ENCODE measurements at places on chromosomes 7 and 10.

DNA sequence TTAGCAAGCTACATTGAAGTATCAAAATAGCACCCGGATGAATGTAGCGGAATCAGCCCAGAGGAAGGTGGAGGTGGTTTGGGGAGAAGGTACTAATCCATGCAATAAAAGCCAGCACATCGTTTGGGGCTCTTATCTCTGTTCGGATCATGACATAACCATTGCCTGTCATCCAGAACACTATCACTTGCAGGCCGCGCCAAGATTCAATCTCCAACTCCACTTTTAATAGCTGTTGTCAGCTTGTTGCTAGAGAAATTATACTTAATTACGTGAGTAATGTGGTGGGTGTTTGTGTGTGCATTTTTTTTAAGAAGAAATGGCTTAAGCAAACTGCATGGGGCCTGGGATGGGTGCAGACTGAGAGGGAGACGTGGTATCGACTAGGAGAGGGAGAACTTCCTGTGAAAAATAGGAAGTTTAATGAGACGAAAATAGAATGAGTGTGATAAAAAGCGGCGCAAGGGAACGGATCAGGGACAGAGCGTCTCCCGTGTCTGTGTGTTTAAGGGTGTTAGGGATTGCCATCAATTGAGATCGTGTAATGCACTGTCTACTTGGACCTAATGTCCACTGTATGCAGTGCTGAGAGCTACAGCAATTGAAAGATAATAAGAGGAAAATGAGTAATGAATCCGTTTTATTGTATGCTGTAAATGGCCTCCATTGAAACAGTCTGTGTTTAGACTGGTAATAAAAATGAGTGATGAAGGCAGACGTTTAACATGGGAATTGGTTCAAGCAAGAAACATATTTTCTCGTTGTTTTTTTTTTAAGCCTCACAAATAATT, 27.6 kb upstream of the SFMBT2 start:
- no peak for DNase-seq

DNA sequence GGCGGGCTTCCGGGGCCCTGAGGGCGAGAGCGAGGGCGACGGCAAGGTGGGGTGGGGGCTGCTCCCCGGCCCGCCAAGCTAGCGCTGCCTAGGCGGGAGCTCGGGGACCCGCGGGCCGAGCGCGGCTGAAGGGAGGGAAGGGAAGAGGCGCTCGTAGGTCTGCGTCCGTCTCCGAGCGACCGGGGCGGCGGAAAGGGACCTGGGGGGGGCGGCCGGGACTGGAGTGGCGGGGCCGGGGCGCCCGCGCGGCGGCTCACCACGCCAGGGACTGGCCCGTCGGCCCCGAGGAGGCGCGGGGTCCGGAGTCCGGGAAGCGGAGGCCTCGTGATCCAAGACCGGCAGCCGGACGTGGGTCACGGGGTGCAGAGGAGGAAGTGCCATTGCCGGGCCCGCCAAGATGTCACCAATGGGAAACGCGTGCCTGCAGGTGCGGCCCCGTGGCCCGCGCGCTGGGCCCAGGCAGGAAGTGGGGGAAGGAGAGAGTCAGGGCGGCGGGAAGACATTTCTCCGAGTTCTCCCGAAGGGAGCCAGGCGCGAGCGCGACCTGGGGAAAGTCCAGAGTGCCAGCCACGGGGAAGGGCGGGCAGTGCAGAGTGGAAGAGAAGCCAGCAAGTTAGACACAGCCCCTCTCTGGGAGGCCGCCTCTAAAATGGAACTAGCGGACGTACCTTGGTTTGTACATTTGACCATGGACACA, 11.9 kb downstream of the HNRNPF start:
- DNase-seq, result peak; percentile 96

DNA sequence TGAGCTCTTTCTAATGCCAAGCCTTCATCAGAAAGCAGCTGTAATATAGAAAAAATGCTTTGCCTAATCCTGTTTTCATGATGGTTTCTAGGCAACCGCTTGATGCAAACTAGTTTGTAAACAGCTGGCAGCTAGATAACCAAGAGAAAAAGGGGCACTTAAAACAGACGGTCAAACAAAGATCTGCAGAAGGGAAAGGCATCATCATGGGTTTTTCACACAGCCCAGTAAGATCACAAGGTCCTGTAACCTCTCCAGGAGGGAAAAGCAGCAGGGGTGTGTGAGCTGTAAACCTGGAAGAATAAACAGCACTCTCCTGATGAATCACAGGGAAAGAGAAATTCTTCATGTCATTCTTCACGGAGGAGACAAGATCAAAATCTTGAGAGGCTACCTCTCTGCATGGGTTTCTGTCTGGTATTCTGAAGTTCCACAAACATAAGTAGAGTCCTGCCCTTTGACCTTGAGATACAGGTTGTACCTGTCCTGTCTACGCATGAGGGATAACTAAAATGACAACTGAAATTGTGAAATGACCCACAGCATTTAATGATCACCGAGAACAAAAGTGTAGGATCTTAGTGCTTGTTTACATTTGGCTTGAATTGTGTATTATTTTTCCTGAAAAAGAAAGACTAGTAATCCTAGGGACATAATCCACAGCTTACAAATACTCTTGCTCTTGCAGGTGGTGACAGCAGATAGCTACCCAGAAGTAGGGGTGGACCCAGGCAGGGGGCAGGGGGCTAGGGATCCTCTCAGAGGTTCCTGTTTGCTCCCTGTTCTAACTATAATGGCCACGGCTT, 48.0 kb downstream of the CREB3L2 start:
- peak; percentile 56 for DNase-seq

GRCh38 chr10:124721330-124722045, 22.7 kb downstream of the FAM53B start:
- peak; percentile 90 for DNase-seq

- peak; percentile 54 for DNase-seq
Measured at GRCh38 chr10:35027567-35027966, 62.6 kb downstream of the CUL2 start.

DNA sequence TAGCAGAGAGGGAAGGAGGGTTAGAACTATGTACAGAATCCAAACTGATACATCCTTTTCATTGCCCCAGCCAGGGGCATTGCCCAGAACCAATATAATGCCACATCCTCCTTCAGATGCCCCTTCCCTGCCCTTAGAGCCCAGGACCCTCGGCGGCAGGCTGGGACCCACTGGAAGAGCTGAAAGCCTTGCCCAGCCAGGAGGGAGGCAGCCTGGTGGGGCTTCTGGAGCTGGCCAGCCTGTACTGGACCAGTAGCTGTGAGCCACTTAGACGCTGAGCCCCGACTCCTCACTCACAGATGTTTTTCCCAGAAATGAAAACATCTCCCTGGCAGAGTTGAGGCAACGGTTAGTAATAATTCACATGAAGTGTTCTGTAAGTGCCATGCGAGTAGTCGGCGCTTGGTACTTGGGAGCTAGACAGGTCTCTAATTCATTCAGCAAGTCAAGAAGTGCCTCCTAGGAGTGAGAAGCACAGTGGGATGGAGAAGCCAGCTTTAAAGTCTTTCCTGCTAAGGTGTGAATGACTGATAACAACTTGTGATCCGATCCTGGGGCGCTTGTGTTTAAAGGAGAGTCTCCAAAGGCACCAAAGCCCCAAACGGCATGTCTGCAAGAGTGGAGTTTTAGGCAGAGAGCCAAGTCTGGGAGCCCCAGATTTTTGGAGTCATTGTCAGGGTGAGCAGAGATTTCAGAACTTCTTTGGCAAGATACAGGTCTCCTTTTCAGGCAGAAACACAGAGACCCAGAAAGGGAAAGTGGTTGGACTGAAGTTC, 9.8 kb downstream of the VSIR start:
- DNase-seq, result peak; percentile 43

- DNase-seq, result peak; percentile 9
Measured at GRCh38 chr10:91931526-91932190, 8.1 kb downstream of the BTAF1 start.

DNA sequence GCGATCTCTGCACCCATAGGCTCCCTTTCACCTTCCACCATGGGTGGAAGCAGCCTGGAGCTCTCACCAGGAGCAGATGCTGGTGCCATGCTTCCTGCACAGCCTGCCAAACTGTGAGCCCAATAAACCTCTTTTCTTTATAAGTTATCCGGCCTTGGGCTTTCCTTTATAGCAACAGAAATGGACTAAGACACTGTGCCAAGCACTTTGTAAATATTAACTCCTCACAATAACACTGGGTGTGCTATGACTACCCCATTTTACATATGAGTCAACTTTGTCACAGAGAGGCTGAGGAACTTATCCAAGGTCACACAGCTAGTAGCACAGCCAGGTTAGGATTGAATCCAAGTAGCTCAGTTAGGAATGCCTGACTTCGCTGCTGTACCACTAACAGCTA, 79.7 kb upstream of the KCNMA1 start:
- DNase-seq, result no peak

GRCh38 chr7:139124084-139124914, 14.8 kb upstream of the ZC3HAV1 start:
- peak; percentile 96 for DNase-seq

DNA sequence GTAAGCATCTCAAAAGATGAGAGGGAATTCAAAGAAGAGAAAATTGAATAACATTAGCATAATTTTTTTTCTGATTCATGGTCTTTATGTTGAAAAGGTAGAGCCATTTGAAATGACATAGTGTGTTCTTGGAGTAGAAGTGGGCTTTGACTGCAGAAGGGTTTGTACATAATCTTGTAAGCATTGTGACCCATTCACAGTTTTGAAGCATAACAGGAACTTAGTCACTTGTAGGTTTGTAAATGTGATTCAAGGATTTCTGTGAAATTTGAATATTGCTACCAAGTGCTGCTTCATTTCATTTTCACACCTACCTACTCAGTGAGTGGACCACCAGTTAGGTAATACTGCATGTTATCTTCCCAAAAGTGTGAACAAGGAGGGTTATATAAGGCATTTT, 68.6 kb downstream of the PON1 start:
- DNase-seq, result no peak

DNA sequence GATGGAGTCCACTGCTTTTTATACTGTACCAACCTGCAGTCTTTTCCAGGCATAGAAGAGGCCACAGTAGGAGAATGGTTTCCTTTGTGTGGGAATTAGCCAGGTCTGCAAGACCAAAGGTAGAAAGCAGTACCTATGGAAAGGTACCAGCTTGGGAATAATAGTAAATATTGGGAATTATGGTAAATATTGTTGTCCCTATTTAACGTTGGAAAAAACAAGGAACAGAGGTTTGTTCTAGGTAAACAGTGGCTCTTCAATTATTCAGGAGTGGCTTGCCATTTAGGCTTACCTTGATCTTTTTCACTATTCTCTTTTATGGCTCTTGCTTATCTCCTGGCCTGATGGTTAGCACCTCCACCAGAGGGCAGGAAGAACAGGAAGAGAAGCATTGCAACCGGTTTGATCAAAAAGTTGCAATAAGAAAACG, 43.9 kb upstream of the GSAP start:
- DNase-seq, result peak; percentile 67

GRCh38 chr7:130874071-130874915, 140.3 kb upstream of the KLF14 start:
- no peak for DNase-seq

DNA sequence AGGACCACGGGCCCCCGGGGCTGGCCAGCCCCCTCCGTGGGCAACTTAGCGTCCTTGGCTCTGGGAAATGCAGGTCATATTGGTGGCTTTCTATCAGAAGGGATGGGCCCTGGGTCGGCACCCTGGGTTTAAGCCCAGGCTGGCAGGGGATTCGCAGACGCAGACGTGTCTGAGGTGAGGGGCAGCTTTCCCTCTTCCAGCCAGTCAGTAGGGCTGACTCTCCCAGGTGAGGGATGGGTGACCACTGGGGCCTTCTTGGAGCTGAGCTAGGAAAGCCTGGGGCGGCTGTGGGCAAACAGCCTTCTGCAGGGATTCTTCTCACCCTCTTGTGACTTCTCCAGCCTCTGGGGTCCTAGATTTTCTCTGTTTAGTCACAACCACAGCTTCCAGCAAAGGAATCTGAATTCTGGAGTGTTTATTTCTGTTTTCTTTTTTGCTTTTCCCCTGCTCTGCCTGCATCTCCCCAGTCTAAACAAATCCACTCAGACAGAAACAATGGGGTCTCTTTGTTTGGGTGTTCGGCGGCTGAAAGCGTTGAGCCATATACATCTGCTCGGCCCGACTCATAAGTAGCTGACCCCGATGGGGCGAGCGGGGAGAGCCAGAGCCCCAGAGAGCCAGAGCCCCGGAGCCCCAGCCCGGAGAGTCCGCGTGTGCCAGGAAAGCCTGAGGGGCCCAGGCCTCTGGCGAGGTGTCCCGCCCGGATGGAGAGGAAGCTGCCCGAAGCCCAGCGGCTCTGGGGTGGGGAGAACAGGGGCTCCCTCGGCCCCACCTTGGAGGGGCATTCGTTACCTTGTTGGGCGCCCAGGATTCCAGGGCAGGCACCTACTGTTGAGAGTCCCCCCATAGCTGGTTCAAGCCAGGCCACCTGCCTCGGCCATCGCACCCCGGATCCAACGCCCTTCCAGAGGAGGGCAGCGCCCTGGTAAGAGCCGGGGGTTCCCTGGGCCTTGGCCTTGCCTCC, 2.0 kb downstream of the MNX1 start:
- no peak for DNase-seq

- DNase-seq, result no peak
Measured at GRCh38 chr10:119770928-119771327, 45.1 kb downstream of the INPP5F start.

DNA sequence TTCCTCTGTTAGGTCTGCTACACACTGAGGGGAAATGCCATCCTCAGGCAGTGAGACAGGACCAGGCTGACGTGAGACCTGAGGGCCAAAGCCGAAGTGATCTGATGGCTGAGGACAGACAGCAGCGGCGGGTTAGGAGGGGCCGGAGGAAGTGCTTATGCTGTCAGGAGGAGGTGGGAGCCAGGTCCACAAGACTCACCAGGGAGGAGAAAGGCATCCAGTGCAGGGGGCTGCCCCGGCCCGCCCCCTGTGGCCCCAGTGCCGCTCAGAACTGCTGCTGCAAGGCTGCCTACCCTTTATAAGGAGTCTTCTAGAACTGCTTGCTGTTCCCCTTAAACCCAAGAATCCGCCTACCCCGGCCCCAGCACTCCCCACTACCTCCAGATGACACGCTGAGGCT, 19.8 kb downstream of the AKR1E2 start:
- DNase-seq, result no peak

DNA sequence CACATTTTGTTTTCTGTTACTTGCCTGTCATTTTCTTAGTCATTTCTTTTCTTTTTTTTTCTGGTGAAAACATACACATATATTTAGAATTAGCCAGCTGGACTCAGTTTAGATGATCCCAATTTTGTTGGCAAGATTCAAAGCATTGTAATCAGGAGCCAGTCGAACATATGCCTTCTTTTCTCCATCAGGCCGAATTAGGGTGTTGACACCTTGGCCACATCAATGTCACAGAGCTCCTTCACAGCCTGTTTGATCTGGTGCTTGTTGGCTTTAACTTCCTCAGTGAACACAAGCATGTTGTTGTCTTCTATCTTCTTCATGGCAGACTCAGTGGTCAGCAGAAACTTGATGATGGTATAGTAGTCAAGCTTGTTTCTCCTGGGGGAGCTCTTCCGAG, 32.6 kb downstream of the PHF14 start:
- no peak for DNase-seq

- DNase-seq, result no peak
Measured at GRCh38 chr7:84939888-84940287, 247.0 kb downstream of the SEMA3D start.

GRCh38 chr7:37960483-37960882, 40.0 kb downstream of the EPDR1 start:
- no peak for DNase-seq

GRCh38 chr10:113273181-113274163, 279.4 kb upstream of the HABP2 start:
- DNase-seq, result peak; percentile 75

GRCh38 chr7:44078521-44078920, 3.8 kb downstream of the POLM start:
- DNase-seq, result no peak

GRCh38 chr7:16357921-16358320, 63.4 kb downstream of the CRPPA start:
- DNase-seq, result no peak

GRCh38 chr10:104441329-104442000, 87.8 kb downstream of the CFAP58 start:
- DNase-seq, result peak; percentile 79

GRCh38 chr10:34587002-34587679, 228.0 kb downstream of the PARD3 start:
- DNase-seq, result no peak
